Adrenal gland (tissue), 19 donors: ENCODE measurements at places on chromosomes 1 and 21. TPM values are rescaled to one million over a fixed set of nuclear protein-coding genes. Genes with fewer than 3 reads are reported as not detected.

SPRR2G gene
- not detected for total RNA-seq

BRDT gene
- not detected for total RNA-seq

PTBP2 gene
- 19.4 TPM for total RNA-seq

TRIM58 gene
- 0.94 TPM for total RNA-seq

PLA2G2D gene
- not detected for total RNA-seq

LEFTY2 gene
- 1.8 TPM for total RNA-seq

SAMD11 gene
- 28.4 TPM for total RNA-seq
